ENCODE measurements at places on chromosomes 7 and 10.

GRCh38 chr10:126369125-126369710 is 19.1 kb downstream of the ADAM12 start:
- DNase-seq, result no peak

DNA sequence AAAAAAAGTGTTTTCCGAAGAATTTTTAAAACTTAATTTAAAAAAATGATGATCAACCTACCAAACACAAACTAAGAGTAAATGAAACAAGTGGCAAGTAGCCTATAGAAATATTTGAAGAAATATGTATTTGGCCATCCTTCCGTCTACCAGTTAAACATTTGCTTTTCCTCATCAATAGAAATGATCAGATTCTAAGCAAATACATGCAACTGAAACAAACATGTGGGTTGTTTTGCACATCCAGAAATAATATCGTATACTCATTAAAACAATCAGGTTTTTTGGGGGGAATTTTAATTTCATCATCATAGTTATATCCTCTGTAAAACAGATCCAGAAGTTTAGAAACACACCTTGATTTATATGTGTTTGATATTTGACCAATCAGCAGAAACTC is 1011.7 kb downstream of the GATA3 start:
- DNase-seq, result no peak

- no peak for DNase-seq
Observed at GRCh38 chr10:124321433-124322089, 97.2 kb downstream of the OAT start.

GRCh38 chr7:49264530-49264929 is 340.2 kb downstream of the CDC14C start:
- no peak for DNase-seq

DNA sequence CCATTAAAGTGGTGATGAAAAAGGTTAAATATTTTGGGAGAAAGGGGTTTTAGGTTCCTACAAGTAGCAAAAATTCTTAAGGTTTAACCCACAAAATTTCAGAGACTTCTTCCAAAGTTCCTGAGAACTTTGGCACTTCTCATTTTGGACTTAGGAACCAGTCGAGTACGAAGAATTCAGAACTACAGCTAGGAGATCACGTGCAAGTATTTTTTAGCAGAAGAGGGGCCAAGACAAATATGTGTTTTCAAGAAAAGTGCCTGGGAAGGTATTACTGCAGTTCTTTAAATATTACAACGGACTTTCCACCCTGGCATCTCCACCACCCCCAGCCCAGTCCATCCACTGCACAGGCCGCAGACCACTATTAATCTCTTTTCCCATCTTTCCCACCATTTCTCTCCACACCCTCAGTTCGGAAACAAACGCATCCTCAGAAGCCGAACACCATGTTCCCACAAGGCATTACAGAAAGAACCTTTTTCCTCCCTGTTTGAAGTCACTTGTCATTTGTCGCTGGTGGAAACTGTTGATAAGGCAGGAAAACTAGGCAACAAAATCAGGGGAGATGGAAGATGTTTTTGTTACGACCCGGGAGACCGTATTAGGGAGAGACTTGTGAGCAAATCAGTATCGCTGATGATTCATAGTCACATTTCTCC is 7.1 kb downstream of the INHBA start:
- DNase-seq, result no peak
